Endothelial cell (in vitro differentiated cells): ENCODE measurements at places on chromosomes 7 and 10. TPM values are rescaled to one million over a fixed set of nuclear protein-coding genes. Genes with fewer than 3 reads are reported as not detected.

GRCh38 chr7:50557099-50557498 is 8.1 kb downstream of the DDC start:
- H3K4me3 ChIP-seq: no peak overlapping the region
- no peaks in the 10 kb centered on the region for H3K36me3 ChIP-seq
- H3K27me3 ChIP-seq: peaks cover 3% of the 10 kb centered on the region
- H3K27ac ChIP-seq: no peak overlapping the region

DNA sequence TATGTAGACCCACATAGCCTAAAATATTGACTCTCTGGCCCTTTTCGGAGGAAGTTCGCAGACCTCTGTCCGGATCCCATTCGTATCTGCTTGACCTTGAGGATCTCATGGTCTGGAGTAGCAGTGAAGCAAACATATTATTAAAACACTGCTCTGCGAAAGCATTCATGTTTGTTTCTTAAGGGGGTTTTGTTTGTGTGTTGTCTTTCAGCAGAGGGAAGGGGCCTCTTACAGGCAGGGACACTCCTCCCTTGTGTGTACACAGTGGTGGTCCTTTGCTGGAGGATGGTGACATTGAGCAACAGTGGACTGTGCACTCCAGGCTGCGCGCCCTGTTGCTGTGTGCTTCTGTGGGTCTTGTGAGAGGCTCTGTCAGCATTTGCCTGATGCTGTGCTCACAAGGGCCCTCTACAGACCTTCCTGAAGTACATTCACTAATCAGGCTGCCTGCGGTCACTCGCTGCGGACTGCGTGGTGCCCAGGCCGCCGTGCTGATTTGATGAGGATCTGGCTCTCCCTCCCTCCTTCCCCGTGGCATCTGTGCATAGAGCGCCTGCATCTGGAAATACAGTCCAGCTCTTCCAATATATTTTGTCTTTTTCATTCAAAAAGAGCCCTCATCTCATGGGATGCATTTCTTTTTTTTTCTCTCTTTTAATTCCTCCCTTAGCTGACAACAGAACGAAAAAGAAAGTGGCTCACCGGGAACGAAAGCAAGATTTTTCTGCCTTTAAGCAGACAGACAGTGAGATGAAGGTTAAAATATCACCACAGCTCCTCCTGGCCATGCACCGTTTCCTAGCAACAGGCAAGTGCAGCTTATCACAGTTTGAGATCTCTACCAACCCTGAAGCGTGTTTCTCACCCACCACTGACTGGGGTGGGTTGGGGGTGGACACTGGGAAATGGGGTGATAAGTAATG is 135.8 kb downstream of the CNNM2 start:
- peaks cover 4% of the 10 kb centered on the region for H3K4me1 ChIP-seq
- no peaks in the 10 kb centered on the region for H3K36me3 ChIP-seq
- DNase-seq: peak; percentile 39
- H3K27ac ChIP-seq: no peak overlapping the region
- no peak overlapping the region for H3K4me3 ChIP-seq

- no peak for DNase-seq
- no peak overlapping the region for H3K4me3 ChIP-seq
- no peaks in the 10 kb centered on the region for H3K27me3 ChIP-seq
Observed at GRCh38 chr7:114711241-114711640, 210.7 kb upstream of the MDFIC start.

CFTR gene
- total RNA-seq: 0.18 TPM

EPC1 gene
- total RNA-seq: 31.0 TPM
